ENCODE measurements at places on chromosomes 1 and 21.
A peak's percentile ranks its signal among the peaks of the same experiment; 100 is the strongest.

DNA sequence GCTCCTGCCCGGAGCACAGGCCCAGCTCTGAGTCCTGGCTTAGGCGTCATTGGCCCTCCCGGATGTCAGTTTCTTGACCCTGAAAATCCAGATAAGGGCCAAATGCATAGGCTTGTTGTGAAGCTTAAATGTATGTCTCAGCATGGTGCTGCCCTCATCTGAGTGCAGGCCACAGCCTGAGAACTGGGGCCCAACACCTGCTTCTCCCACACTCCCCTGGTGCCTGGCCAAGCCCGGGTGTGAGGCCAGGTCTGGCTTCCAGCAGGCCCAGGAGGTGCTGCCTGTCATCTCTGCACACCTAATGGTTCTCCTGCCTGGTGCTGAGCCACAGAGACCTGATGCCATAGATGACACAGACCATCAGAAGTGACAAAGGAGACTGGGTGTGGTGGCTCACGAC is 14.0 kb downstream of the MX2 start:
- DNase-seq, result no peak

DNA sequence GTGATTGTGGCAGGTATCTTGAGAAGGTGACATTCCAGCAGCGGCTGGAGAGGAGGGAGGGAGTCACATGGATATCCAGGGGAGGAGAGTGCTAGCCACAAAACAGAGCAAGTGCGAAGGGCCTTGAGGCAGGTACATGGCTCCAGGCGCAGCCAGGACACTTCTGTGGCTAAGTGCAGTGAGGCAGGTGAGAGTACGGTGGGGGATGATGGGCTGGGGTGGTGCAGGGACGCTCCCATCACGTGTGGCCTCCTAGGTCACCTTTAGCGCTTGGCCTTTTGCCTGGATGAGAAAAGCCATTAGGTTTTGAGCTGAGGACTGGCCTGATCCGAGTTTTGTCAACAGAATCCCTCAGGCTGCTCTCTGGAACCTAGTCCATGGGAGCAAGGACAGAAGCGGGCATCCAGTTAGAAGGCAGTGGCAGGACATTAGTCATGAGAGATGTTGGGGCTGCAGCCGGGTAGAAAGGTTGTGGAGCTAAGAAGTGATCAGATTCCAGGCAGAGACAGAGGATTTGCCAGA is 31.6 kb downstream of the SMYD2 start:
- DNase-seq, result no peak

DNA sequence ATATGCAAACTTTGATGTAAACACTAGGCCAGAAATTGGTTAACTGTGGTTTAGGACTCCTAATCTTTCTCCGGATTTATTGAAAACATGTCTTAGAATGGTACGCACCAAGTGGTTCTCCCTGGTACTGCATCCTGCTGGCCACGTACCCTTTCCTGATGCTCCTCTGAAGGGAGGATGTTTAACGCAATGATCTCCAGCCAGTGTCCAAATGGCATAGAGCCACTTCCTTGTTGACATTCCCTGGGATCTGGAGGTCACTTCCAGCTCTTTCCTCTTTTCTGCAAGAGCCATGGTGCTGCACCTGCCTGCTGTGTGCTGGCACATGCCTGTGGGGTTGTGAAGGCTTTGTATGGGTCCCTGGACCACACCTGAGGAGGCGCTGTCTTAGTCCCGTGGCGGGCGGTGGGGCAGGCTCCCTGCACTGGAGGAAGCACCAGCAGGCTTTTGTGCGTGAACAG is 53.9 kb downstream of the GALNT2 start:
- no peak for DNase-seq

GRCh38 chr1:167443757-167444156 is 74.6 kb downstream of the CD247 start:
- no peak for DNase-seq

DNA sequence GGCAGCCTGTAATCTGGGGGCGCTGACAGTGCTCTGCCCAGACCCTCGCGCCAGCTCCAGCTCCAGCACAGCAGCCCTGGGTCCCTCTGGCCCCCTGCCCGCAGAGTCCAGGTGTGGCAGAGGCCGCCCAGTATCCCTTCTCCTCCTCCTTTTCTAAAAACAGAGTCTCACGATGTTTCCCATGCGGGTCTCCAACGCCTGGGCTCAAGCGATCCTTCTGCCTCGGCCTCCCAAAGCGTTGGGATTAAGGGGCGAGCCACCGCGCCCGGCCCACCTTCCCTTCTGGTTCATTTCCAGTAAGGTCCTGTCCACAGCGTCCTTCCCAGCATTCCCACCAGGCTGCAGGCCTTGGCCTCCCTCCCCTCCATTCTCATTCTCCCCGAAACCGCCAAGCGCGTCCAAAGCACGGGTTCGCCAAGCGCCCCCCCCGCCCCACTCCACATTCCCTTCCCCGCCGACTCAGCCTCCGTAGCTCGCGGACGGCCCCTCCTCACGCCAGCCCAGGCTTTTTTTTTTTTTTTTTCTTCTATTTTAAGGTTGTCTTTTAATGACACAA is 2.0 kb upstream of the PCBP3 start:
- no peak for DNase-seq

DNA sequence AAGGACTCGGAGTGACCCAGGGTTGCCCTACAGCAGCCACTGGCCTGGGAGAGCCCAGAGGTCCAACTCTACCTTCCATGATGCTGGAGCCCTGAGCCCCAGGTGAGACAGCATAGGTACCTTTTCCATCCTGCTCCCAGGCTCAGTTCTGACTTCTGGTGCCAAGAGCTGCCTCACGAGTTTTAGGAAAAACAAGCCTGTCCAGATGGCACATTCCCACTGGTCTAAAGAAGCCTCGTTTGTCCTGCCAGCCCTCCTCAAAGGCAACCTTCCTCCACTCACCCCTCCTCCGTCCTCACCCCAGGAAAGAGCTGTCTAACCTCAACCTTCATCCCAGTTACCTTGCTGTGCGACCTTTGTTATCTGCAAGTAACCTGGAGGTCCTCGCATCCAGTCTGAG is 53.5 kb upstream of the PRELP start:
- DNase-seq, result no peak

- DNase-seq, result no peak
Observed at GRCh38 chr1:202329891-202330290, 11.8 kb downstream of the UBE2T start.

DNA sequence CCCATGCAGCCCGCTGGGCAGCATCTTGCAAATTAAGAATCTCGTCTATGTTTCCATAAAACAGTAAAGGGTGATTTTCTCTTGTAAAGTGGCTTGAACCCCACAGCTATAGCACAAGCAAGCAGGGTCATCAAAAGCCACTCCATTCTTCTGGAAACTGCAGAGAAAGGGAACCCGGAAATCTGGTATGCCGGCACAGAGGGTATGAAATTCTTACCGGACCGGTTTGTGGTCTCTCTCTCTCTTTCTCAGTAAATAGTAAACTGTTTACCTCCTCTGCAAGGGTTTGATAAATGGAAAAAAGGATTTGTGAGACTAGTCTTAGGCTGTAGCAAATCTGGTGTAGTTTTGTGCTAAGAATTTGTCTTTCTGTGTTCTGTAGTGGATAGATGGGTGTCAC is 2.7 kb upstream of the ADSS2 start:
- no peak for DNase-seq

DNA sequence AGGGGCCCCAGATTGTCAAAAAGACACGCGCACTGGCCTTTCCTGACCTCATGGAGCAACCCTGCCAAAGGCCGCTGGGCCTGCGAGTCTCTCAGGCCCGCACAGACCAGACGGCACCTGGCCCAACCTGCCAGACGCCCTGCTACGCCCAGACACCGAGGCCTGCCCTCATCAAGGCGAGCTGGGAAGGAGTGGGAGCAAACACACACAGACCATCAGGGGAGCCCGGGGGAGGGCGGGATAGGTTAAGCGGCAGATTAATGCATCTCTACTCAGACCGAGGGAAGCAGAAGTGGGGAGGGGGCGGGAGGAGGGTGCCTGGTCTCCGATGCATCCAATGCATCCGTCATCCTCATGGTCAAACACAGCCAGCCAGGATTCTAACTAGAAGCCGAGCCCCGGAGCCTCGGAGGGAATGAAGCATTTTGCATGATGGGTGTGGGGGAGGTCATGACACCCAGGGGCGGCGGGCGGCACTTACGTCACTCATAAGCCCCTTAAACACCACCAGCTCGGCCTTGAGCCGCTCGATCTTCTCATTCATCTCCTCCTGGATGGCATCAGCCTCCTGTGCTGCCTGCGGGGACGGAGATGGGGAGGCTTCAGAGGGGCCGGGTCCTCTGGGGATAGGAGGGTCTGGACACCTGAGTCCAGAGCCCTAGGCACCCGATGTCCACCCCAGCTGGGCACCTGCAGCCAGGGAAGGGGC is 17.0 kb upstream of the ALDH4A1 start:
- no peak for DNase-seq

GRCh38 chr1:198978523-198978922 is 339.7 kb downstream of the PTPRC start:
- no peak for DNase-seq

DNA sequence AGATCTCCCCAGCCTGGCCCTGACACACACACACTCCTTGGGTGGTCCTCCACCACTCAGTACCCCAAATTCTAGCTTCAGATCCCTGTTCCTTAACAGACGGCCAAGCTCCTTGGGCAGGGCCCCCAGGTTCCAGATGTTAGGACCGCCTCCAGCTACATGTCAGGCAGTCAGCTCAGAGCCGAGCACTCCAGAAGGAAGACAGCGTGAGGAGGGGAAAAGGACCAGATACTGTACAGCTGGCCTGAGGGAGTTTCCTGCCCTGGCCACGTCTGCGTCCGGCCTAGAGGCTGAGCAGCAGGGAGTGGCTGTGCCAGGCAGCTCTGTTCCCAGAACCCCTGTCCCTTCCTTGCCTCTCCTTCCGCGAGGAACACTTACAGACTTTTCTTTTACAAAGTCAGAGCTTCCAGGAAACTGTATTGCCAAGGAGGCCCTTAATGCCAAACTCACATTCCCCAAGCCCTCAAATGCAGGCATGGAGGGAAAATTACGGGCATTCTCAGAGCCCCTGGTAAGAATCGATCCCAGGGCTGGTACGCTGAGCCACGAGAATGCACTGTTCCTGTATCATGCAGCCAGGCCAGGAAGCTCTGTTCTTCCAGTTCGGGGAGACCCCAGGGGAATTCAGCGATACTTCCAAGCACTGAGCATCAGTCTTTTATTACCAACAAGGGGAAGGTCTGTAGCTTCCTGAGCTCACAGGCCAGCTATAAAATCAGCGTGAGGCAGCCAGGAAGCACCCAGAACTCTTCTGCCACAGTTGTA is 45.2 kb upstream of the CNTN2 start:
- no peak for DNase-seq

DNA sequence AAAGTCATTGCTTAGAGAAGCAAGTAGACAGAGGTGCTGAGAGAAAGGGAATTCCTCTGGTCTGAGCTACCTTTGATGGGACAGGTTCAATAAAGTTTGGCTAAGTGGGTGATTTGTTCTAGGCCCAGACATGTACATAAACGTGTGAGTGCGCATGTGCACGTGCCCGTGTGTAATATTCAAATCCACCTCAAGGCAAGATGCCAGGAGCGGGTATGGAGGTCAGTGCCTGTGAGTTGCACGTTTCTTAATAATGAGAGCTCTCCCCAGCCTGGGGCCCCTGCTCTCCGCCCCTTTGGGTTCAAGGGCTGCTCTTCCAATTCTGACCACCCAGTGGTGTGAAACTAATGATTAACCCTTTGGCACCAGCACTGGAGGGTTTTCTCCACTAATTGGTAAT is 53.8 kb upstream of the LMO4 start:
- DNase-seq, result no peak

DNA sequence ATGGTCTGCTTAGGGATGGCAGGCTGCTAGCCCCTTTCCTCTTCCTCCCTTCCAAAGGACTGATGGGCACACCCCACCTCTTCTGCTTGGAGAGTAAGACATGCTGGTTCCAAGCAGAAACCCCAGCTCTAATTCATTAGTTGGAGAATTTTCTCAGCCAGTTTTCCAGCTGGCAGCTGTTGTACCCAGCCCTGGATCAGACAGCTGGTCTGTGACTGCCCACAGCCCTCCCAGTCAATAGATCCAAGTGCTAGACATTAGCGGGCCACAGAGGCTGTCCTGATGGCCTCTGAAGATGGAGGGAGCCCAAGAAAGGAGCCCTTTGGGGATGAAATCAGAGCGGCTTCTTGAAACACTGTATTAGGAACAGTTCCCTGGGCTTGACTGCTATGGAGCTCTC is 35.8 kb downstream of the ACOT11 start:
- DNase-seq, result no peak

- DNase-seq, result peak; percentile 60
Observed at GRCh38 chr1:207948536-207949250, 37.8 kb upstream of the CD34 start.

DNA sequence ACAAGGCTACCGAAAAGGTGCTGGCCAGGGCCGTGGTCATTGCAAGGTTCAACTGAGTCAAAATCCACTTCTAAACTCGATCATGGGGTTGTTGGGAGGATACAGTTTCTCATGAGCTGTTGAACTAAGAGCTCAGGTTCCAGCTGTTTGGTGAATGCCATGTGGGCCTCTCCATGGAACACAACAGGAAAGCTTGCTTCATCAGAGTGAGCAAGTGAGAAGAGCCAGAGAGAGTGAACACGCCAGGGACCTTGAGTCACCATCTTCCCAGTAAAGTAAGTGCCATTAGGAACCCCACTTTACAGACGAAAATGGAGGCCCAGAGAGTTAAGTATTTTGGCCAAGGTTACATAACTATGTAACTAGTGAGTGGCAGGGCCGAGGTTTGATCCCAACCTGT is 475.1 kb upstream of the VAMP3 start:
- DNase-seq, result no peak

- no peak for DNase-seq
Observed at GRCh38 chr1:109984190-109984455, 442 bp upstream of the AHCYL1 start.

- no peak for DNase-seq
Observed at GRCh38 chr1:11845641-11846335, 1.8 kb downstream of the NPPA start.

All from GM04504 (cell line).